ENCODE measurements at places on chromosomes 3 and 15.

DNA sequence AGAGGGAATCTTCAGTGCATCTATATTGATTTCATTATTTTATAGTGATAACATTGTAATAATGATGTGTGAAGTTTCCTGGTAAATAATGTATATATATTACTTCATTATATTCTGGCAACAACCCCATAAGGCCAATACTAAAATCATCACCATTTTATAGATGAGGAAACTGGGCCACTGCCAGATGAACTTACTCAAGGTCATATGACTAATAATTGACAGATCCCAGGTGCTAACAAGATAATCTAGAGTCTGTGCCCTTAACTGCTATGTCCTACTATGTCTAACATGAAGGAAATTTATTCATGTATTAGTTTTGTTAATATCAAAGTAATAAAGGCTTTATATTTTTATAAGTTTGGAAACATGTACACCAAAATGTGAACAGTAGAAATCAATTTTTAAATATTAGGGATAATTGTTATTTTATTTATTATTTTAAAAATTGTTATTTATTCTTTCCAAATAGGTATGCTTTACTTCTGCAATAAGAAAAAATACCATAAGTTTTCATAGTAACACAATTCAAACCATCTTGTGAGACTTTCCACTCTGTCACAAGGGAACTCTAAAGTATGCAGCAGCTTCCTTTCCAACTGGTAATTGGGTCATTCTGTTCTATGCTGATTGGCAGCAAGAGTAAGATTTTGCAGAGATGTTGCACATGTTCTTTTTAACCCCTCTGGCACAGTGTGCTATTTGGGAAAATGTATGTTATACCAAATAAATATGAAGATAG, 90.8 kb upstream of the CMC1 start:
- DNase-seq: no peak

DNA sequence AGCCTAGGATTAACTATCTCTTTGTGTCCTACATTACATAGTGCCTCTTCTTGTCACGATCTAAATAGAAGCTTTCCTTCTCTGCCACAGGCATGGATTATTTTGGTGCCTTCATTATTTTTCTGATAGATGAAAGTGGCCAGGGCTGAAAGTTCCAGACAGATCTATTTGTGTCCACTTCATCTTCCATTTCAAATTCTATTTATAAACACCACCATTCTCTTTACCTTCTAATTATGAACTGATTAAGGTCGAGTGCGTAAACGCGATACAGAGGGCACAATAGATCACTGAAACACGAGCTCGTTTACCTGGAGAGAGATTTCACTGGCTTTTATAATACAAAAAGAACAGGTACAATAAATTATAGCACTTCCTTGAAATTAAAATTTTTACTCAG, 105.0 kb downstream of the EDEM1 start:
- no peak for DNase-seq

GRCh38 chr3:24145481-24145880, 200.4 kb downstream of the NR1D2 start:
- DNase-seq: no peak

GRCh38 chr15:71611553-71612396, 198.6 kb upstream of the NR2E3 start:
- DNase-seq: no peak

- DNase-seq: no peak
Observed at GRCh38 chr3:171956705-171957104, 82.7 kb upstream of the FNDC3B start.
